ENCODE measurements at places on chromosomes 3 and 15.

DNA sequence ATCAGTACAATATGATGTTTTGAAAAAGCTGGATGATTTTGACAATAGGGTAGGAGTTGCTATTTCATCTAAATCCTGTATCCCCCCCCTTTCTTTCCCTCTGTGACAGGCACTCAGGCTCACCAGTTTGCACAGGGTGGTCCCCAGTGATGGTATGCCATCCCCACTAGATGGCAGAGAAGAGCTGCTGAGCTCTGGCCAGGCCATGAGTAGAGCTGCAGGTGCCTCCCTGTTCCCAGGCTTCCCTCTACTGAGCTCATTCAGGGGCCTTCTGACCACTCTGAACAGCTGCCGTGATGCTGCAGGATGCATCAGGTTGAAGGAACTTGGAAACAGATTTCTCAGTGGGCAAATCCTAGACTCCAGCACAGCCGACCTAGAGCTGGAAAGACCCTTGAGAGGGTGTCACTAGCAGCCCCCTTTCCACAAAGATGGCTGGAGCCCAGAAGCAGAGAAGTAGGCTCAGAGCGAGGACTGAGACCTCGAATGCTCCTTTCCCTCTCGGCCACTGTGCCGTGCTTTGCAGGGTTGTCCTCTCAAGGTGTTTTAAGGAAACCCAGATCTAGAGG lies 45.1 kb downstream of the EFCAB12 start:
- DNase-seq: peak; percentile 59

GRCh38 chr3:176967522-176967921 lies 229.8 kb downstream of the TBL1XR1 start:
- no peak for DNase-seq

- no peak for DNase-seq
Observed at GRCh38 chr15:88223084-88223483, 33.5 kb downstream of the NTRK3 start.

DNA sequence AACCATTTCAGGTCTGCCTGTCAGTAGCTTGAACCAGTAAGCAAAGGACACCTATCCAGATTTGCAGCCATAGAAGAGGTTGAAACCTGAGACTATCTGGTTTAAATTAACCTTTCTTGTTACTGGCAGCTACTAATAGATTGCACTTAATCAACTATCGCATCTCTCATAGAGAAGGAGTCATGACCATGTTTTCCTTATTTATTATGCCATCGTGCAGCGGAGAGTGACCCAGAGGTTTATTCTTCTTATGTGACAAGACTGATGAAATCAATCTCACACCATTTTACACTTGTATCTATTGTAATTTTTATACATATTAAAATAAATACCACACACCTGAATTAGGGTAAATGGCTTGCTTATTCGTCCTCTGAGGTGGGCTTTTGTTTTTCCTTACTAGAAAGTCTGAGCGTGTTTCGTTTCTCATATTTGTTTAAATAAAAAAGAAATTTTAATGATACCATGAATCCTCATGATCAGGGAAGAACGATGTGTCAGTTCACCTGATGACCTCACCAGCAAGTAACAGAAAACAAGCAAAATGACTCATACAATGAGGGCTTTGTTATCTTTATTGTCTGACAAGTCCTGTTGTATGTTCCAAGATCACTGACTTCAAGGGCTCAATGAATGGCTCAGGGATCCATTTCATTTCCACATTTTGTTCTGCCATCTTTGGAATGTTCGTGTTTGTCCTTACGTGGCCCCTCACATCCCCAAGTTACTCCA lies 379.5 kb upstream of the DPH6 start:
- no peak for DNase-seq

GRCh38 chr3:191641789-191642188 lies 180.8 kb downstream of the PYDC2 start:
- DNase-seq: no peak

DNA sequence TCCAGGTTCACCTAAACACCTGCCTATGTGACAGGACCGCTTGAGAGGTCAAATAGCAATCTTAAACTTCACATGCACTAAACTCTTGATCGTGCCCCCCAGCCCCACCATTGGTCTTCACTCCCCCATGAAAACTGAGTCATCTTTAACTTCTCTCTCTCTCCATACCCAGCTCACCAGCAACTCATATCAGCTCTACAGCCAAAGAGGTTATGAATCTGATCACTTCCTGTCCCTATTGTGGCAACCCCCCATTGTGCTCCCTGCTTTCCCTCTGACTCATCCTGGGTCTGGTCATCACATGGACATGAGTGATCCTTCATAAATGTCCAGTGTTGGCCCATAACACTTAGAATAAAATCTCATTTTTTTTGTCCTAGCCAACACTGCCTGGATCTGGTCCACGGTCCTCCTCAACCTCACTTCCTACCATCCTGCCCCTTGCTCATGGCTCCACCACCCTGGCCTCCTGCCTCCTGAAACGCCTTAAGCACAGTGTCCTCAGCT lies 103.4 kb upstream of the HACD2 start:
- DNase-seq: no peak

GRCh38 chr3:135175728-135176277 lies 380.7 kb downstream of the EPHB1 start:
- no peak for DNase-seq

Data from occipital lobe (tissue), 3 donors.